ENCODE measurements at places on chromosomes 6 and 20. TPM values are rescaled to one million over a fixed set of nuclear protein-coding genes. Genes with fewer than 3 reads are reported as not detected.

GRCh38 chr6:56570413-56571359, 72.0 kb downstream of the DST start:
- DNase-seq, result peak; percentile 60
- H3K27ac ChIP-seq, result no peak overlapping the region
- H3K36me3 ChIP-seq, result no peaks in the 10 kb centered on the region
- H3K27me3 ChIP-seq, result no peaks in the 10 kb centered on the region
- no peak overlapping the region for H3K4me3 ChIP-seq

GRCh38 chr6:133456439-133456838, 215.3 kb downstream of the EYA4 start:
- no peaks in the 10 kb centered on the region for H3K27me3 ChIP-seq
- H3K4me1 ChIP-seq, result no peaks in the 10 kb centered on the region
- H3K27ac ChIP-seq, result no peak overlapping the region
- no peaks in the 10 kb centered on the region for H3K36me3 ChIP-seq

DNA sequence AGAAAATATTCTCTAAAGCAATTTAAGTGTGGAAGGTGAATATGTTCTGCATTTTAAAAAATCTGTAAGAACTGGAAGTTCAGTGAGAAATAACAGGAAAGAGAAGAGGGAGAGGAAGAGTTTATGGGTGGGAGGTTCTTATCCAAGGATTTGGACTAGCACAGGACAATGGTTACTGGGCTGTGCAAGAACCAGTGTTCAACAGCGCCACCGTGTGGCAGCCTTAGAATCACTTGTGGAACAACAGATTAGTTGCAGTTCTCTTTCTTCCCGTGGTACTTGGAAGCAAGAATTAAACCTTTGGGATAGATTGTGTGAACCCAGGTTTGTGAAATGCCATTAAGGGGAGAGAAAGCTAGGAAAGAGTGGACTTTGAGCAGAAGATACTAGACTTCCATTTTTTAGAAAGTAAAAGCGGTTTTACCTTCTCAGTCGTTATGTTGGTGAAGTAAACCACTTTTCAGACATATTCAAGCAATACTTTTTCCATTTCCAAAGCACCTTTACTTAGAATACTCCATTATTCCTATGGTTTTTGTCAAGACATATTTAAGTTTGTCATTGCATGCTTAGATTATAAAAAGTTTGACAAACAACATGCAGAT, 436.7 kb downstream of the RNF144B start:
- H3K4me1 ChIP-seq, result no peaks in the 10 kb centered on the region
- H3K36me3 ChIP-seq, result peaks cover 10% of the 10 kb centered on the region
- 0 out of 2 replicates have a peak, but pooled peaks cover 3% of the 10 kb centered on the region for H3K27me3 ChIP-seq
- peak overlapping the region; percentile 4 for H3K4me3 ChIP-seq
- no peak overlapping the region for H3K27ac ChIP-seq
- peak; percentile 62 for DNase-seq

- no peak overlapping the region for H3K27ac ChIP-seq
- no peak for DNase-seq
- H3K27me3 ChIP-seq, result no peaks in the 10 kb centered on the region
- H3K36me3 ChIP-seq, result peaks cover 36% of the 10 kb centered on the region
- H3K4me1 ChIP-seq, result peaks cover 18% of the 10 kb centered on the region
These were observed 17.8 kb downstream of the MTG2 start for GRCh38 chr20:62200491-62201172.

The ARMC2 gene
- total RNA-seq, result 0.29 TPM

The LGSN gene
- not detected for total RNA-seq

The NKX2-4 gene
- not detected for total RNA-seq
